ENCODE measurements at places on chromosomes 7 and 10.

GRCh38 chr10:7738536-7739407 is 35.7 kb downstream of the ITIH2 start:
- no peak for DNase-seq

DNA sequence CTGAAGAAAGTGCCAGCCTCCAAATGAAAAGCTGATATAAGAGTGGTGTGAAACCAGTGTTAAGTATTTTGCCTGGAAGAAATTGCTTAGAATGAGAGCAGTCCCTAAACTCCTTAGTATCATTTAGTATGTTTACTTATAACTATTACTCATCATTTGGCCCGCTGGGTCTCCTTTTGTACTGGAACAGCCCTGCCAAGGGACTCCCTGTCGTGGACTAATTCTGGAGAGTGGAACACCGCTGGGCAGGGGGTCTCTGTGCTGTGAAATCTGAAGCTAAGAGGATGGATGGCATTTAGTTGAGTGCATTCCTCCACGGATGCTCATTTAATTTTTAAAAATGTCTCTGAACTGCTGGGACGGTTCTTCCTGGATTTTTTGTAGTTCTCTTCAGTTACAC is 889.9 kb upstream of the C7orf33 start:
- DNase-seq: no peak

GRCh38 chr10:71429929-71430328 is 33.2 kb downstream of the CDH23 start:
- no peak for DNase-seq

GRCh38 chr10:62381385-62382102 is 7.4 kb downstream of the ZNF365 start:
- DNase-seq: no peak
